ENCODE measurements at places on chromosomes 16 and 17.

- peak; percentile 47 for DNase-seq
These were observed at the start of gene CD68 for GRCh38 chr17:7579001-7579833. TSS of gene CD68 (plus strand) at chr17:7579638. CDS start at chr17:7579678, 40 bp downstream.

DNA sequence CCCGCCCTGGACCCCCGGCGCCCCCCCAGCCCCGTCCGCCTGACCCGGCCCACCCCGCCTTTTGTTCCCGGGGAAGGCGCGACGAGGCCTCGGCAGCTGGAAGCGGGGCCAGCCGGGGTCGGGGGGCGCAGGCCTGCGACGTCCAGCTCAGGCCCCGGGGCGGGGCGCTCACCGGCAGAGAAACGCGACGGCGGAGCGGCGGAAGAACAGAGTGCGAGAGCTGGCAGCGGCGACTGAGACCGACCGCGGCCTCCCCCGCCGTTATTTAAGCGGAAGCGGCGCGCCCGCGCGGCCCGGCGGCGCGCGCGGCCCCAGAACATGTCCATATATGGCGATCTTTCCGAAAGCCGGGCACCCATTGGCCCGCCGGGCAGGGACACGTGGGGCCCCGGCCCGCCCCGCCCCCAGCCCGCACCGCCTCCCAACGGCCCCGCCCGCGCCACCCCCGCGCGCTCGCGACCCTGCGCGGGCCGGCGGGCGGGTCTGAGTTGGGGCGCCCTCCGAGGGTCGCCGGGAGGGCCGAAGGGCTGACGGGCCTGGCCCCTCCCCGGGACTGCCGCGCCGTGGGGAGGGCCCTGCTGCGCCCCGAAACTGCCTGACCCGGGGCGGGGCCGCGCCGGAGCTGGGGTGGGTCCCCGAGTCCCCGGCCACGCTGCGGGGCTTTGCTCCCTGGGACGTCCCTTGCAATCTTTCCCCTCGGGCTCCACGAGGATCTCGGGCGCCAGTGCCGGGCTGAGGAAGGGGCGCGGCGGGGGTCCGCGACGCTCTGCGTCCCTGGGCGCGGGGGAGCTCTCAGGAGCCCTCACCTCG is at the start of gene ACTG1:
TSS of gene ACTG1 (minus strand) at position 238 of the 810 bp plus-strand sequence. CDS start 445 bp downstream, outside the sequence.
- peak; percentile 92 for DNase-seq

DNA sequence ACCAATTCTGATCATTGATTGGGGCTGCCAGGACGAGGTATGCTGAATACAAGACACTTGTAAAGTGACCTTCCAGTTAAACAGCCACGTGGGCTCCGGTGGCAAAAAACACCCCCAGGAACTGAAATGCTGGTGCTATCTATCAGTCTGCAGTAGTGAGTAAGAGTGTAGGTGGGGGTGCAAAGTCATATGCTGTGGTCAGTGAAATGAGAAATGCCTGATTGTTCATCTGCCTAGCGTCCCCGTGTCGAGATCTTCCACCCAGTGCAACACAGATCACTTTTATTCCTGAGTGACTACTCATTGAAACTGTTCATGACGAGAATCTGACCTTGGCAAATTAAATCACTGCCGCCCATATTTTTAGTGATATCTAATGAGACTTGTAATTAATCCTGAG is 806.5 kb upstream of the GOT2 start:
- DNase-seq, result no peak

DNA sequence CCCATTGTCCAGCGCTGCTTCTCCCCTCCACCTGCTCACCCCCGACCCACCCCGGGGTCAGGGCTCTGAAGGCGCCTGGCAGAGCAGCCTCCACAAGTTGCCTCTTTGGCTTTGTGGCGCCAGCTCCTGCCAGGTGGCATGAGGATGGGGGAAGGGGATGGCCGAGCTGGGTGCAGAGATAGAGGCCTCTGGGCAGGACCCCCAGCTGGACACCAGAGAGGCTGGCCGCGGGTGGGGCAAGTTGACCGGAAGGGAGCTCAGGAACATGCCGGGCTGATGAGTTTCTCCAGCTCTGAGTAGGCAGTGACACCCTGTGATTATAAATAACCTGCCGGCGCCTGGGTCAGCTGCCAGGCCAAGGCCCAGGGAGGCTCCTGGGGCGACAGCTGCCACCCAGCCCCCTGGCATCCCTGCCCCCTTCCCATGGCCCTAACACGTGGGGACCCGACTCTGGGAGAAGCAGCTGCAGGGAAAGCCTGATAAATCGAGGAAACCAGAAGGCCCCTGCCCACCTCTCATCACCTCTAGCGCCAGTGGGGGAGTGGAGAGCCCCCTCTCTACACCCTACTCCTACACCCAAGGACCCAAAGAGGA is 729 bp downstream of the P2RX5 start:
- no peak for DNase-seq

DNA sequence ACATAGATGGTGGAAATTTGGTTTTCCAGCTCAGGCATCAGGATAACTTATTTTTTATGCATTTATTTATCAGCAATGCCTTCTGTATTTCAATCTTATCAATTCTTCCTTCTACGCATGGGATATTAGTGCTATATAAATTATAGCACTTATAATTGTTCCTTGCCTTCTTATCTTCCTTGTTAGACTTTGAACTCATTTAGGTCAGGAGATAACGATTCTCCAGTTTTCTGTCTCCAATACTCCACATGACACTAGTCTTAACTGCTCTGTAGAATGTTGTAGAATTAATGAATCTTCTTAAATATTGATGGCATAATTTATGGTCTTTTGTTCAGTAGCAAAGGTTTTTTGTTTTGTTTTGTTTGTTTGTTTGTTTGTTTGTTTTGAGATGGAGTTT is 10.7 kb upstream of the BCO1 start:
- no peak for DNase-seq

DNA sequence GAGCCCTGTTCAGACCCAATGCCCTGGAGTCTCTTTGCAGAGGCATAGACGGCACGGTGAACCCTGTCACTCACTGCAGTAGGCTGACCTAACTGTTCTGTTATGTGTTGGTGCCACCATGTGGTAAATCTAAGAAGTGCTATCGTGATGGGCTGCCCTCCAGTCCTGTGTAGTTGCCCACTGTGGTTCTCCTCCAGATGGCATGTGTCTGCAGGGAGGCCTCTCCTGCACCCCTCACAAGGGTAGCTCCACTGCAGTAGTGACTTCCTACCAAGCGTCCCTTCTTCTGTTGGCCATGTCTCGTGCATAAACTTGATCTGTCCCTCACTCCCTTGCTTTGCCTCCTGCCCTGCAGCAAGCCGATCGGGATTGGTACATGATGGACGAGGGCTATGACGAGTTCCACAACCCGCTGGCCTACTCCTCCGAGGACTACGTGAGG is 5.8 kb downstream of the DHX38 start:
- DNase-seq, result no peak

DNA sequence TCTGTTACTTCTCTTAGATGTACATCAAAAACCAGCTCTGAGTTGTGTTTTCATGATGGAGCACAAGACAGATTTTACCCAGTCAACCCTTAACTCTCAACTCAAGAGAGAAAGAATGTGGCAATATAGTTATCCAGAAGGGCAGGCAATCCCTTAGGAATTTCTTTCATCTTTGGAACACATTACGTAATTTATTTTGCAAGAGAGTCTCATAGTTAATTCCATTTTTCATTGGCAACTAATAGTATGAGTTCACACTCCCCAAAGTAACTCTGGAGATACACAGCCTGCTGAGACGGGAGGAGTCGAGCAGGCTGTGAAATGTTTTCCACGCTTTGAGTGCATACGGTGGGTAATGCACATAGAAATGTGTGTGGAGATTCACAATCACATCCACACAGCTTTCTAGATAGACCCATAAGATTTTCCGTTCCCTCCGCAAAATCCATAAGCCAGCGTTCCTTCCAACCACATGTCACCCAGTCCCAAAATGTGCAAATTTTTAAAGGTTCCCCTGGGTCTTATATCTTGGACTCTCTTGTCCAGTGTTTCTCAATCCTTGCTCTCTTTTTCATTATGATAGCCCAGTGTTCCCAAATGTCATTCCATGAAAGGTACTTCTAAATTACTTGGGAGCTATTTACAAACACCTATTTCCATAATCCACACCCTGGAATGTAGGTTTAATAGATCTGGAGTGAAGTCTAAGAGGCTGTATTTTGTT is 8.4 kb upstream of the CDRT4 start:
- no peak for DNase-seq

DNA sequence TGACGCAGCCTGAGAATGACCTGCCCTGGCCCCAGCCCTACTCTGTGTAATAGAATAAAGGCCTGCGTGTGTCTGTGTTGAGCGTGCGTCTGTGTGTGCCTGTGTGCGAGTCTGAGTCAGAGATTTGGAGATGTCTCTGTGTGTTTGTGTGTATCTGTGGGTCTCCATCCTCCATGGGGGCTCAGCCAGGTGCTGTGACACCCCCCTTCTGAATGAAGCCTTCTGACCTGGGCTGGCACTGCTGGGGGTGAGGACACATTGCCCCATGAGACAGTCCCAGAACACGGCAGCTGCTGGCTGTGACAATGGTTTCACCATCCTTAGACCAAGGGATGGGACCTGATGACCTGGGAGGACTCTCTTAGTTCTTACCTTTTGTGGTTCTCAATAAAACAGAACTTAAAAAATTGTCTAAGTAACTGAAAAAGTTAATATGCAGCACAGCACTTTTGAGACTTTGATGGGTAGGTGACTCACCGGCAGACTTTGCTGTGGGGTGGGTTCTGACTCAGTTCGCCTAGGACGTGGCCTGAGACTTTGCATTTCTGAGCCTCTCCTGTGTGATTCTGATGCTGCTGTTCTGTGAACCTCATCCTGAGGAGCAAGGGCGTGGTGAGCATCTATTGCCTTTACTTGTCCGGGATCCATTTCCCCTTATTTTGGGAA is 5.7 kb downstream of the LAT start:
- DNase-seq, result peak; percentile 58

DNA sequence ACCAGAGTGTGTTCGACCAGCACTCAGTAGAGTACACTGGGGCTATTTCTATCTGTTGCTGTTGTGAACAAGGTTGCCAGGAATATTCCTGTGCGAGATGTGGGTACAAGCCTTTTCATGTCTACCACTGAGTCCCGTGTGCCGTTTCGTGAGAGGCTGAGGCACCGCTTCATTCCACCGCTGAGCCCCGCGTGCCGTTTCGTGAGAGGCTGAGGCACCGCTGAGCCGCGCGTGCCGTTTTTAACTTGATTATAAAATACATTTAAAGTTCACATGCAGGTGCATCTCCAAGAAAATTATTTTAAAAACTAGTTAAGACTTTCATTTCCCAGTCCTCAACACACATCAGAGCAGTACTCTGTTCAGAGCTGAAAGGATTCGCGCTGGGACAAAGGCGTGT is 78.7 kb upstream of the ZNF750 start:
- DNase-seq, result no peak

DNA sequence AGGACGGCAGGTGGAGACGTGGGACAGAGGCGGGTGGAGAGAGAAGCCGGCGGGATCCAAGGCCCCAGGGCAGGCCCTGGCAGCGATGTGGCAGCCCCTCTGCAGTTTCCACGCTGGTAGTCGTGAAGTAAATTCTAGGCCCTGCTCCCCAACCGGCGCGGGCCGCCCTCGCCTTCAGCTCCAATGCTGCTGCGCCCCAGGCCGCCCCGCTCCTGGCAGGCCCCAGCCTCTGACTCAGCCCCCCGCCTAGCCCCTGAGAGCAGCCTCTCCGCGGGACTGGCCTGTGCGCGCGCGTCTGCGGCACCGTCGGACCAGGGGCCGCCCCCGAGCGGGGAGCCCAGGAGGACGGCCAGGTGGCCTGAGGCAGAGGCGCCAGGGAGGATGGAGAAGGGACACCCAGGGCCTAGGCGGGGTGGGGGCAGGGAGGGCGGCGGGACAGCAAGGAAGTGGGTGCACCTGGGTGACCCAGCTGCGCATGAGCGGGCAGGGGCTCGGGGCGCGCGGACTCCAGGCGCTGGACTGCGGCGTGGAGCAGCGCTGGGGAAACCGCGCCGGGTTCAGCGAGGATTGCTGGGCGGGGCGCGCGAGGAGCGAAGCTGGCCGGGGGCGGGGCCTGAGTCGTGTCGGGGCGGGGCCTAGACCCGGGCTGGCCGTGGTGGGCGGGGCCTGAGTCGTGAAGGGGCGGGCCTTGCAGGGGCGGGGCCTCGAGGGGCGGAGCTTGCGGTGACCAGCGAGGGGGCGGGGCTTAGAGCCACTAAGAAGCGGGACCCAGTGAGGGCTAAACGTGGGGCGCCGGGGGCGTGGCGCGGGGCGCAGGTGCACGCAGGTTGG is 29.6 kb downstream of the ZNF778 start:
- peak; percentile 94 for DNase-seq
